Cerebellar nuclear complex (tissue), 1 donor: ENCODE measurements at places on chromosomes 4 and X.

DNA sequence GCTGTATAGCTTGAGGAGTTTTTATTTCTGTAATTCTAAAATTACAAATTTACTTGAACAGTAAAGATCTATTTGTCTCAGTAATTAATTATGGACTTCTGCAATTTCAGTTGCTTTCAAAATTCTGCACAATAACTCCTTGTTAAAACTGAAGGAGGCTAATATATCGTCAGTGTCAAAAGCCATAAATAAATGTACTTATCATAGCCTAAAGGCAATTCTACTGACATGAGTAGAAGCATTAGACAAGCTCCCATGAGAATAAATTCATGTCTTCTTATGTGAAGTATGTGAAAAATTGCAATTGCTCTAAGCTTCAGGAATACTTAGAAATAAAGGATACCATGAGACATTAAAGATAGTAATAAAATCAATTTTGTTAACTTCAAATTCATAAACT is 381.2 kb upstream of the PCDH10 start:
- no peak for DNase-seq

GRCh38 chrX:39996536-39996935 is 101.2 kb downstream of the BCOR start:
- no peak for DNase-seq

- DNase-seq = no peak
These were observed 6.5 kb downstream of the CENPU start for GRCh38 chr4:184727430-184727829.

GRCh38 chr4:177419434-177419833 is 22.8 kb downstream of the AGA start:
- DNase-seq = no peak
